ENCODE measurements at places on chromosomes 5 and 9.

- DNase-seq: no peak
Measured at GRCh38 chr9:131815970-131816873, 76.3 kb upstream of the RAPGEF1 start.

DNA sequence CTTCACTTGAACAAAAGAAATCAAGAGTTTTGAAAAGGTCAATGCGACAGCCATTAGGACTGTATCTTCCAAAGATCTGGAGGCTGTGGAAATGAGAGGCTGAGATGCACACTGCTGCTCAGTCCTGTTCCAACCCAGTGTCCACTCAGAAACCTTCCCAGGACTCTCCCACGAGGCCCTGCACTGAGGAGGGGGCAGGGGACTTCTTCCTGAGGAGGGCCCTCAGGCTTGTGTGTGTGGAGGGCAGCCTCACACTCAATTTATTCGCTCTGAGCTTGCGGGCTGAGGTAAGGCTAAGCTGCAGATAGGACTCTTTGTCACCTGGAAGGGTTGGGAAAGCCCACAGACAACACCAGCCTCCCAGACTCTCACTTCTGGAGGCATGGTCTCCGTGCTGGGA lies 69.6 kb upstream of the ROR2 start:
- no peak for DNase-seq

GRCh38 chr9:125966466-125966865 lies 219.3 kb downstream of the PBX3 start:
- DNase-seq: no peak

- no peak for DNase-seq
Measured at GRCh38 chr9:34961574-34962490, 3.7 kb downstream of the PHF24 start.

DNA sequence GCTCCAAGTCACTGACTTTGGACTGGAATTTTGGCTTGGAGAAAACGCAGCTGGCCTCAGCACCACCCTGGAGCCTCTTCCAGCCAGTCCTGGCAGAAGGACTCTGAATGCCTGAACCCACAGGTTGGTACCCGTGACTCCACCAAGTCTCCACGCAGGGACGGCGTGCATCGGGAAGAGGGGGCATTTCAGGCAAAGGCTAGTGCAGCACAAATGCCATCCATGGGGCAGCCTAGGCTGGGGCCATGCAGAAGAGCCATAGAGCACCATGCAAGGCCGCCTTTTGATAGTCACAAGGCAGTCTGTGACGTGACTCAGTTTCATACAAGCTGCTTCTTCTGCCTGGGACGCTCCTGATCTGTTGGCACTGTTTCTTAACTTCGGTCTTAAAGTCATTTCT lies 28.0 kb downstream of the GDNF start:
- DNase-seq: no peak

GRCh38 chr5:87741881-87742280 lies 329.2 kb upstream of the CCNH start:
- no peak for DNase-seq

- DNase-seq: no peak
Measured at GRCh38 chr5:134949316-134949715, 18.4 kb upstream of the CATSPER3 start.

DNA sequence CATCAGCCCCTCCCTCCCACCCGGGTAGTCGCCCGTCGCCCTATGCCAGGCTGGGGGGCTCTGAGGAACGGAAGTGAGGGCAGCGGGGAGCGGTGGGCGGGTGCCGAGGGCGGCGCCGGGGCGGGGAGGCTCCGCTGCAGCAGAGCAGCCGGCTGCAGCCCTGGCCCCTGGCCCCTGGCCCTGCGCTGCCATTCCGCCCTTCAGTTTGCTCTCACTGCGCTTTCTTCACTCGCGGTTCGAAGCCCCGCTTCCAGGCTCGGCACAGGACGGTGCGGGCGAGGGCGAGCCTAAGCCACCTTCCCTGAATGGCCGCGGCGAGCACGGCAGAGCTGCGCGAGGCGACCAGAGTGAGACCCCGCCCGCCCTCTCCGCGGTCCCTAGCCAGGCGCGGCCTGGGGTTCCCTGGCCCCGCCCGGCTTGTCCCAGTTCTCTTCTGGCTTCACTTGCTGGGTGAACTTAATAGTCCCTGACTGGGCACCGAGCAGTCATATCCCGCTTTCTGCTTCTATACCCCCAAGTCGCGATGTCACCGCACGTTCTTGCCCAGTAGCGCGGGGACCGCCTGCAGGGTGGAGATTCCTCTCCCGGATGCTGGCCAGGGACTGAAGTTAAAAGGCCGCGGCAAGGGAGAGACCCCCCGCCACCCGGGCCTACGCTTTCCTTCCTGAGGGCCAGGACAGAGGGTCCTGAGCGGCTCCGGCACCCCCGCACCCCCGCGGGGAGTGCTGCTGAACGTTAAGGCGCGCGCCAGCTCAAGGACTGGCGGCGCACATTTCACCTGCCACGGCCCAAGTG lies 623 bp upstream of the TRIM36 start:
- DNase-seq: no peak

DNA sequence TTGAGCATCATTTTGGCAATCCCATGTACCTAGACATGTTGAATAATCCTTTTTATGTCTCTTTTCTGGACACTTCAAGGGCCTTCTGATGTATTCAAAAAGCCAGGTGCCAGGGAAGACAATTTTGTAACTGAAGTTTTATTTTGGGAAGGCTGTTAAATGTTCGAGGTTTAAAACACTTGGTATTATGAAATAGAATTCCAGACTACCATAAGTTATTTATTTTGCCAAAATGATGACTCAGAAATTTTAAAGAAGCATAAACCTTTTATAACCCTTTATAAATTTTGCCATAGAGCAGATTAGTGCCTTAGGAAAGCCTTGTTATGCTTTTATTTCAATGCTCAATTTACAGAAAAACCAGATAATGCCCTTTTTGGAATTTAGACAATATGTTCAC lies 30.3 kb upstream of the UHRF2 start:
- DNase-seq: no peak

- peak; percentile 18 for DNase-seq
Measured at GRCh38 chr5:170986598-170986997, 124.8 kb downstream of the RANBP17 start.

DNA sequence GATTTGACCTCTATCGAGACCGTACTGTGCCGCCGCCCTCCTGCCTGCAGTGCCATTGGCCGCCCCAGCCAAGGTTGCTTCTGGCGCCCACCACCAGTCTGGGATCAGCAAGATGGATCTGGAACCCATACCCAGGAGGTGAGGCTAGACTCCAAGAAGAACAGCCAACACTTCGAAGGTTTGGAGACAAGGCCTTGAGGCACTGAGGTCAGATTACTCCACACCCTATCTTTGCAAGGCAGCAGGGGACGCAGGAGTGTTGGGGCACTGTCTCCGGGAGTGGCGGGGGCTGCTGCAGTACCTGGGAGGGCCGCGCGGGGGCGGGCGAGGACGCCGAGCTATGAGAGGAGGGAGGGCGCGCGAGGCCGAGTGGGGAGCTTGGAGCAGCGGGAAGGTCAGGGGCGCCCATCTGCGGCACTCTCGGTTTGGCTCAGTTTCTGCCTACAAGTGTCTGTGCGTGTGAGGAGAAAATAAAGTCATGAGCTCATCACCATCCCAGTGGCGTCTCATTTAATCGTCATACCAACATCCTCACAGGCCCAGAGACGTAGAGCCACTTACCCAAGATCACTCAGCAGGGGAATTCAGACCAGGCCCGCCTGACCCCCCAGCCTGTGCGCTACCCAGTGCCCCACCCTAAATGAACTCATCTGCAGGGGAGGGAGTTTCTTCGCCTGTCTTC lies 20.5 kb upstream of the PSD2 start:
- DNase-seq: no peak

GRCh38 chr5:80010754-80011392 lies 19.8 kb upstream of the MTX3 start:
- no peak for DNase-seq

GRCh38 chr5:123371575-123372179 lies 51.5 kb downstream of the CEP120 start:
- DNase-seq: no peak

- DNase-seq: peak; percentile 28
Measured at GRCh38 chr5:139863855-139864558, 68.4 kb downstream of the PSD2 start.

DNA sequence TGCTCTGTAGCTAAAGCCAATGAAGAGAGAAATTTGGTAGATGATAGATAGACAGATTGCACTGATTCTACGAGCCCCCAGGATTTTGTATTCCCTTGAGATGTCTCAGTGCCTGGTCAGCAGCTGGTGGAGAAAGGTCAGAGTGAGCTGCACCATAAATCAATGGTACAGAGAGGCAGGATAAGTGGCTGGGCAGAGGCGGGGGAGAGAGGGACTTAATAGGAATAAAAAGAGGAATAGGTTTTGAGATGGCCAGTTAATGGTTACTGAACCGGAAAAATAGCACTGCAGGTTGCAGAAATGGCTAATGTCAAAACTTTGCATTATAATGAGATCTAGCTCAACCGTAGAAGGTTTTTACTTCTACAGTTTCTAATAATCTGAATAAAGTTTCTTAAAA lies 47.9 kb upstream of the SLC12A2 start:
- DNase-seq: no peak

GRCh38 chr9:71984831-71985281 lies 73.4 kb downstream of the C9orf85 start:
- no peak for DNase-seq

DNA sequence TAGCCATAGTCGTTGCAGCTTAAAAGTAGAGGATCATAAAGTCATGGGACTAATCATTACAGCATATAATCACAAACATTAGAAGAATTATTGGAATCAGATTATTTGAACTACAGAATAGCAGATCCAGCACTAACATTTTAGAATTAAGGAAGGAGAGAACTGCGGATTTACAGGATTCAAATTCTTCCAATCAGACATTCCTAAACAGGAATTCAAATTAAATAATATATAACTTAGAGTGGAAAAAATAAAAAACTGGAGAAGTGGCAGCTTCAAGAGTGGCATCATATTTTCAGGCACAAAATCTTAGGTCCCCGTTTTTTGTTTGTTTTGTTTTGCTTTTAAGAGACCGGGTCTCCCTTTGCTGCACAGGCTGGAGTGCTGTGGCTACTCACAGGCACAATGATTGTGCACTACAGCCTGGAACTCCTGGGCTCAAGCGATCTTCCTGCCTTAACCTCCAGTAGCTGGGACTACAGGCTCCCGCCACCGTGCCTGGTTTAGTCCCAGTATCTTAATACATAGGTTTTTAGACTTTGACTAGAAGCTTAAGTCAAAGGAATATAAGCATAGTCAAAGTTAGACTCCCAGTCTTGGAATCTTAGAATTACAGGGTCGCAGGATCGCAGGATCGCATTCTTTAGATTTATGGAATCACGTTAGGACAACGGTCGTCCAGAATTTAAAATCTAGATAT lies 2.1 kb upstream of the FOXE1 start:
- no peak for DNase-seq

DNA sequence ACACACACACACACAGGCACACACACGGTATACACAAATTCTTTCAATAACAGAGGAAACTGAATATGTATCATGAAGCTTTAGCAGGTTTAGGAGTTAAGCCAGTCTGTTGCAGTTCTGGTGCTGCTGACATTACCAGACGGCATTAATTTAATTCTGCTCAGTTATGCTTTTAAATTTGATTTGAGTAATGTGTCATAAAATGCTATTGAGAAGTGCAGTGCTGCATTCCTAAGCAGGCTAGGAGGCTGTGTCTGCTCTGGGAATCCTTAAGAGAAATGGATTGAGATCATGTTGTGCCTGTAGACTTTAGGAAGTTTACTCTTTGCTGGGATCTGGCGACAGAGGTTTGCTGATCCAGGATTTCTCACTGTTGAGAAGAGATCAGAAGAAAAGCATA lies 733.8 kb downstream of the BRINP1 start:
- no peak for DNase-seq

- DNase-seq: no peak
Measured at GRCh38 chr9:4563105-4563504, 72.8 kb downstream of the SLC1A1 start.

- no peak for DNase-seq
Measured at GRCh38 chr5:102782217-102782872, 27.2 kb downstream of the PAM start.

DNA sequence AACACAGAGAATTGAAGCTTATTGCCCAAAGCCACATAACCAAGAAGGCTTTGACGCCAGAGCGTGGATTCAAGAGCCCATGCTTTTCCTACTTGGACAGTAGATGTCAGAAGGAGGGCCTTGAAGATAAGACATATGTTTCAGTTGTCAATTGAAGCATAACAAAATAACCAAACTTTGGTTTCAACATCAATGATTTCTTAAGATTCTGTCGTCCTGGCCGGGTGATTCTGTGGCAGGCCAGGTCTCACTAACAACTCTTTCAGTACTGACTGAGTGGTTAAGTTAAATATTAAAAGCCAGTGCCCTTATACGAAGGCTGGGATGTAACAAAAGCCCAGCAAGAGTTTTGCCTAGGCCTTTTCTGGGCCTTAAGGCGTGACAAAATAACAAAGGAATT lies 94.0 kb downstream of the RCL1 start:
- no peak for DNase-seq

- peak; percentile 27 for DNase-seq
Measured at GRCh38 chr5:124263680-124264491, 482.6 kb downstream of the ZNF608 start.

- DNase-seq: no peak
Measured at GRCh38 chr9:126317513-126317912, 9.1 kb upstream of the MVB12B start.

DNA sequence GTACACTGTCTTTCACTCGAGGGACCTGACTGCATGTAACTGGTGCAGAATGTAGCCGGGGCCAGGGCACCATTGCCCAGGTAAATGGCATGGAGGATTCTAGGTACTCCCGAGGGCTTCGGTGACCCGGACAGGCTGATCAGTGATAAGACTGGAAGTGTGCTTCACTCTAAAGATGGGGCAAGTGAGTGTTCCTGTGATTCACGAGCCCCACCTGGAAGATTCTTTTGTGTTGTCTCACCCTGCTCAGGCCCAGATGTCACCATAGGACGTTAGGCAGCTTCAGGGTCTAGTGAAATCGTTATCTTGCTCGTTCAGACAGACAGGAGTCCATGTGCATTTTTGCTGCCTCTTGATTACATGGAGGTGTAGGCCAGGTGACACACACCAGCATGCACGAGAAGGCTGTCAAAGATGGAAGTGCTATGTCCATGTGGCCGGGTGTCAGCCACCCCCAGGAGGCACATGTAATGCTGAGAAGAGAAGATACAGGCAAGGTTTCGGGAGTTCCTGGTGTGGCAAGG lies 73.9 kb downstream of the WNK2 start:
- DNase-seq: no peak

DNA sequence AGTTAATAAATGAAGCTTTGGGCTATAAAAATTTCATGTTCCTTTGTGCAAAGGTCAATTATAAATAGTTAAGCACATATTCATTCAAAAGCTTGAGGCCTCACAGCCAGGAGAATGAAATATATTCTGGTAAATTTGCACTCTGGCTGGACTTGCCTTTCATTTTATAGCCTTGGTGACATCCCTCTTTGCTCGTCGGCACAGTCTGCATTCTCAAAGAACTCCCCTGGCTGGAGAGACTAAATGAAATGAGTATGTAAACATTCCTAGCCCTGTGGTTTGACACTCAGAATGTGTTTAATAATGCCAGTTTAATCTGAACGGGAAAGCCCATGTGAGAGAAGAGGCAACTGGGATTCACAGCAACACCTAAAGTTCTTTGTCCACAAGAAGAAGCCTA lies 285.6 kb downstream of the BRINP1 start:
- DNase-seq: no peak
